ENCODE measurements at places on chromosomes 3 and 15.

GRCh38 chr3:182766099-182766498 is 27.2 kb upstream of the ATP11B start:
- no peak for DNase-seq

GRCh38 chr3:14700891-14701290 is 25.9 kb downstream of the C3orf20 start:
- DNase-seq = no peak

DNA sequence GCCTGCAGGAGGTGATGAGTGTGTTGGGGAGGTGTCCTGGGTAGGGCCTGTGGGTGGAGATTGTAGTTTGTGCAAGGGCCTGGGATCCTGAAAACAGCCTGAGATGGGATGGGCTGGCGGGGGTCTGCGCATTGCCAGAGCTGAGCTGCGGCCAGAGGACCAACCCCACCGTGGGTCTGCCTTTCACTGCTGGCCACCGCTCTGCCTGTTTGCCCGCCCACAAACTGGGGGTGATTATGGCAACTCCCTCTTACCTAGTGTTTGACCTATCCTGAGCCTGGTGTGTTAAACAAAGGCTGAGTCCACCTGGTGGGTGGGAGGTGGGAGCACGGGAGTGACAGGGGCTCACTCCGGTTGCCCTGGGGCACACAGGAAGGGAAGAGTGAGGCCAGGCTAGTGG is 9.8 kb downstream of the ABTB1 start:
- no peak for DNase-seq

DNA sequence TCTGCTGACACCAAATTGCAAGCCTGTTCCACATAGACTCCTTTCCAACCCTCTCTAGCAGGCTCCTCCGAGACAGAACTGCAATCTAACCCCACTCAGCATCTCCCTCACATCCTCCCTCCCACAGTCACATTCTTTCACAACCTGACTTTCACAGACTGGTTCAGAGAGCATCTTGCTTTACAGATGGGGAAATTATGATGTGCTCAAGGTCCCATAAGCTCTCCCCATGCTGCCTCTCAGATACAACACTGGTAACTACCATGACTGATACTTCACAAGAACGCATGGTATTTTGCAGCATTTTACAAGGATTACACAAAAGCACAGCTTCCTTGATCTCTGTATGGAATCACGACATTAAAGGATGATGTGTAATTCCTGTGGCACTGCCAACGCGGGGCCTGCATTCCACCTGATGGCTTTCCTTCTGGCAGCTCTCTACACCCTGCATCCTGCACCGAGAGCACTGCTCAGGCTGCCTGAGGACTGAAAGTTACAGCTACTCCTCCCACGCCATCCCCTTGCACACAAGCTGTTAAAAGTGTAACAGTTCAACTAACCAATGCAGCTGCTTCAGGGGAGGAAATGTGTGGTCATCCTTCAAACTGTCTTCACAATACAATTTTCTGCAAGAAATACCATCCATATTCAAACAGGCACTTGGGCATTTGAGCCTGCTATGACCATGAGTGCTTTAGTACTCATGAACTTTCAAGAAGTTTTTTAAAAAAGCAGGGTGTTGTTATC is 27.6 kb downstream of the TBC1D2B start:
- no peak for DNase-seq

DNA sequence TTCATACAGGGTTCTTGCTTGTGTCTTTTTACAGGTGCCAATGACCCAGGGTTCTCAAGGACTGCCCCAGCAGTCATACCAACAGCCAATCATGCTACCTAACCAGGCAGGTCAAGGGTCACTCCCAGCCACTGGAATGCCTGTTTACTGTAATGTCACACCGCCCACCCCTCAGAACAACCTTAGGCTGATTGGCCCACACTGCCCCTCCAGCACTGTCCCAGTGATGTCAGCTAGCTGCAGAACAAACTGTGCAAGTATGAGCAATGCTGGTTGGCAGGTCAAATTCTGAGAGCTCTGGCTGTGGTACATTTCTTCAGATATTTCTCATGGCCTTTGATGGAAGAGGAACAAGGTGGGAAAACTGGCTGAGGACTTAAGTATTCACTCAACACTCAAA is 154.3 kb downstream of the ARPP21 start:
- no peak for DNase-seq

GRCh38 chr3:71436337-71436736 is 147.2 kb downstream of the FOXP1 start:
- no peak for DNase-seq

DNA sequence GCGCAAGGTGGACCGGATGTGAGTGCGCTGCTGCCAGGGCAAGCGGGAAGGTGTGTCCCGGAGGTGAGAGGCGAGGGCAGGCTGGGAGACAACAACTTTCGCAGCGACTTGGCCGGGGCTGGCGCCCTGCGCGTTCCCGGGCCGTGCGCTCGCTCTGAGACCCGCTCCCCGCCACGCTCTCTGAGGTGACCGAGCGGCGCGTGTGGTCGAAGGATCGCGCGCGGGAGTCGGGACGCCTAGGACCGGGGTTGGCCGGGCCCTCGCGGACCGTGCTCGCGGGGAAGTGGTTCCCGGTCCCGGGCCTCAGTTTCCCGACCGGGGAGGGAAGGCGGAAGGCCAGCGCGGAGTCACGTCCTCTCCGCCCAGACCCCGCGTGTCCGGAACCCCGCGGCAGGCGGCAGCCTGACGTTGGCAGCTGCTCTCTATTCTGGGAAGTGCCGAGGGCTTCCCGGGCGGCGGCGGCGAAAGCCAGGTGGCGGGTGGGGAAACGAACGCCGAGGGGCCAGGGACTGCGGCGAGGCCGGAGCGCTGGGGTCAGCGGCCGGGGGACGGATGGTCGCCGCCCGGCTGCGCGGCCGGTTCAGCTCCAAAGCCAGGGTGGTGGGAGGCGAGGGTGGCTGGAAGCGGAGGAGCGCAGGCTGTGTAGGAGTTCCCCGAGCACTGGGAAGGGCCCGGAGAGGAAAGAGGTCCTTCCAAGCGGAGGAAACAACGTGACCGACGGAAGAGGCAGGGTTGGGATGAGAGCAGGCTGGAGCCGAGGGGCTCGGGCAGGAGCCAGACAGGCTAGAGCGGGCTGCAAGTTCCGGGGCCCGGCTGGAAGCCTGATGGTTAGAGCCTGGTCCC is 1.0 kb upstream of the IGF2BP2 start:
- DNase-seq = peak; percentile 42

DNA sequence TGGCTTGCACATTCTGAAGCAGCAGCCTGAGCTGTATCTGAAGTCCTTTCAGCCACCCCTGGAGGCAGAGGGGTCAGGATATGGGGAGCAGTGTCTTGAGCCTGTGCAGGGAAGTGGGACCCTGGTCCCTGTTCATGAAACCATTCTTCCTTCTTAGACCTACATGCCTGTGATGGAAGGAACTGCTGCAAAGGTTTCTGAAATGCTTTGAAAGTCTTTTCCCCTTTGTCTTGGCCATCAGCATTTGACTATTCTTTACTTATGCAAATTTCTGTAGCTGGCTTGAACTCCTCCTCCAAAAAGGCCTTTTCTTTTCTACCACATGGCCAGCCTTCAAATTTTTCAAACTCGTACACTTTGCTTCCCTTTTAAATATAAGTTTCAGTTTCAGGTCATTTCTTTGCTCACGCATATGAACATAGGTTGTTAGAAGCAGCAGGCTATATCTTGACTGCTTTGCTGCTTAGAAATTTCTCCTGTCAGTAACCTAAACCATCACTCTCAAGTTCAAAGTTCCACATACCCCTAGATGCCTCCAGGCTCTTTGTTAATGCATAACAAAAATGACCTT is 62.3 kb downstream of the GALK2 start:
- no peak for DNase-seq

DNA sequence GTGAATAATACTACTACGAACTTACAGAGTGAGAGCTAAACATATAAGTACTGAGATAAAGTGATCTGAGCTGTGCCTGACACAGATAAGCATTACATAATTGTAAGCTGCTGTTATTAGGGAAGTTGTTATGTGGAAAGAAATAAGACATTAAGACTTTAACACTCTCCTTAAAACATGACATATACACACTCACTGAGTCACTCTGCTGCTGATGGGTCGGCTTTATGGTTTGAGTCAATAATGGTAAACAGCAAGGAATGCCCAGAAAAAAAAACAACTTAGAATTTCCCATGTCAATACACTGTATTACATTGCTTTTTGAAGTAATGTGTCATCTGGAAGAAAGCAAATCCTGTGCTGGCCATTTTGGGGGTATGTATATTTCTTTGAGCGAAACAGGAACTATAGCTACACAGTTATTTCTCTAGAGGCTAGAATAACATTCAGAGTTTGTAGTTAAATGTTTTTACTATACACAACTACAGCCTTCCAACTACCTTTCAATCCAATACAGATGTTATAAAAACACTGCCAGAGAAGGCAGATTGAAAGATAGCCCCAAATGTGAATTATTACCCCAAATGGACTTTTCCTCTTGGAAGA is 22.8 kb upstream of the SPRED1 start:
- no peak for DNase-seq

GRCh38 chr3:8206971-8207617 is 294.5 kb upstream of the LMCD1 start:
- DNase-seq = no peak

Measured in bone marrow (tissue), 2 donors.